Lower lobe of right lung (tissue), 2 donors: ENCODE measurements at places on chromosomes 3 and 15. TPM values are rescaled to one million over a fixed set of nuclear protein-coding genes. Genes with fewer than 3 reads are reported as not detected.

GRCh38 chr3:143383421-143383820 is 263.9 kb downstream of the CHST2 start:
- H3K36me3 ChIP-seq: no peaks in the 10 kb centered on the region
- no peak for DNase-seq
- H3K4me3 ChIP-seq: no peak overlapping the region

The NGLY1 gene
- 34.1 TPM for total RNA-seq

DNA sequence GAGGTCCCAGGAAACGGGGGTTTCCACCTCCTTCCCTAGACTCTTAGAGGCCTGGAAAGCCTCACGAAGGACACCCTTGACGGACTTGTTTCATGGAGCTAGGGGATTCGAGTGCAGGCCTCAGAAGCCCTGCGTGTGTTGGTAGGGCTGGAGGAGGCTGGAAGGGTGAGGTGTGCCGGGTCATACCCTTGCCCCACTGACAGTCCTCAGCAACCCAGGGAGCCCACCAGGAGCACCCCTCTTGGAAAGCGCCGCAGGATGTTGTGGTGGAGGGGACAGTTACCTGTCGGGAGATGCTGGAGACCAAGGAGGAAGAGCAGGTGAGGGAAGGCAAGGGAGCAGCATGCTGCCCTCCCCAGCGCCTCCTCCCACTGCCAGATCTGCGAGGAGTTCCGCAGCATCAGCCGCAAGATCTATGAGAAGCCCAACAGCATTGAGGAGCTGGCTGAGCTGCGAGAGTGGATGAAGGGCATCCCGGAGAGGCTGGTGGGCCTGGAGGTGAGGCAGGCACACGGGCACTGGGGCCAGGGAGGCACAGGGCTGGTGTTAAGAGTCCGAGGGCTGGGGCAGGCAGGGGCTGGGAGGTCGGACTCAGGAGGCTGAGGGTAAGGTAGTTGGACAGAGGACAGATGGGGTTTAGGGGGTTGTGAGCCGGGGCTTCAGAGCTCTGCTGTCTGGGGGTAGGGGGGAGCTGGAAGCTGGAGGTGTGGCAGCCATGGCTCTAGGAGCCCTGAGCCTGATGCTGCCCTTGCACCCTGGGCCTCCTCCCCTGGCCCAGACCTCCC is 33.7 kb downstream of the DNAH1 start:
- H3K27me3 ChIP-seq: no peaks in the 10 kb centered on the region

GRCh38 chr3:170154569-170155143 is 26.9 kb downstream of the PHC3 start:
- H3K27ac ChIP-seq: no peak overlapping the region
- no peak for DNase-seq
- no peak overlapping the region for H3K4me3 ChIP-seq
- no peaks in the 10 kb centered on the region for H3K27me3 ChIP-seq
- peaks cover 24% of the 10 kb centered on the region for H3K4me1 ChIP-seq

The EXD1 gene
- total RNA-seq: not detected

The TBCCD1 gene
- 10.3 TPM for total RNA-seq

DNA sequence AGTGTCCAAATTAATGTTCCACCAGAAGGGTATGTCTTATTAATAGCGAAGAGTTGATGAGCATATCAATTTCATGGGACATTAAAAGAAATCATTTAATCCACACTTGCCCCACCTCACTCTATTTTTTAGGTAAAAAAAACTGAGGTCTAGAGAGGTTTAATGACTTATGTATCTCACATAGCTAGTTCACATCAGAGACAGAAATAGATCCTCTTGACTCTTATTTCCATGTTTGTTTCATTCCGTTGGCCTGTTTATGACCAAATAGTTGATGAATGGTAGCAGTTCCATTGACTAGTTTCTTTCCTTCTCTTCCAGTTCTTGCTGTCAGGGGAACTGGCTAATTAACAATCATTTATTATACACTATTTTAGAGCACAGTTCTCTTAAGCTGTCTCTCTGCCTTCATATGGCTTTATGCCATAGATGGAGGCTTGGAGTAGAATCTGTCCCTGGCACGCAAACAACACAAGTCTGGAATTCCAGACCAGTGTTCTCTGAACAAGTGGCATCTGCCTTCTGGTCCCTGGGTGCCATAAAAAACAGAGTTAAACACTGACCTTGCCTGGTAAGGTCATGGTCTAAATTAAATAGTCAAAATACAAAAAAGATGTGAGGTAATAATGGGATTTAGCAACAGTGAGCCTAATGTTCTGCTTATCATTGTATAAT is 220.0 kb upstream of the CGNL1 start:
- no peak overlapping the region for H3K27ac ChIP-seq
- no peaks in the 10 kb centered on the region for H3K36me3 ChIP-seq
- DNase-seq: no peak
- H3K4me3 ChIP-seq: no peak overlapping the region
- H3K27me3 ChIP-seq: no peaks in the 10 kb centered on the region
- peaks cover 9% of the 10 kb centered on the region for H3K4me1 ChIP-seq
